GM23338 (cell line): ENCODE measurements at places on chromosomes 7 and 10. TPM values are rescaled to one million over a fixed set of nuclear protein-coding genes. Genes with fewer than 3 reads are reported as not detected.

The ITGA8 gene
- not detected in 2 replicates for total RNA-seq

The PAX2 gene
- total RNA-seq: not detected in 2 replicates

The SKAP2 gene
- total RNA-seq: 2.5 and 4.0 TPM in 2 replicates

The POLR1F gene
- total RNA-seq: 35.2 and 38.1 TPM in 2 replicates

The CLCN1 gene
- 0.23 and 0.38 TPM in 2 replicates for total RNA-seq

The GFRA1 gene
- 2.5 and 2.8 TPM in 2 replicates for total RNA-seq

The SSC4D gene
- 11.4 and 12.7 TPM in 2 replicates for total RNA-seq
